Adipocyte (in vitro differentiated cells): ENCODE measurements at places on chromosomes 7 and 10.

- no peak for DNase-seq
These were observed 12.8 kb upstream of the MBL2 start for GRCh38 chr10:52785418-52785817.

- no peak for DNase-seq
These were observed 153.7 kb downstream of the CDK14 start for GRCh38 chr7:90749774-90750173.

GRCh38 chr7:135710417-135711138 is 17.4 kb downstream of the SLC13A4 start:
- no peak for DNase-seq

- peak; percentile 87 for DNase-seq
These were observed 108.7 kb downstream of the DIP2C start for GRCh38 chr10:580778-581177.

GRCh38 chr7:98840722-98841121 is 29.1 kb downstream of the TMEM130 start:
- no peak for DNase-seq

DNA sequence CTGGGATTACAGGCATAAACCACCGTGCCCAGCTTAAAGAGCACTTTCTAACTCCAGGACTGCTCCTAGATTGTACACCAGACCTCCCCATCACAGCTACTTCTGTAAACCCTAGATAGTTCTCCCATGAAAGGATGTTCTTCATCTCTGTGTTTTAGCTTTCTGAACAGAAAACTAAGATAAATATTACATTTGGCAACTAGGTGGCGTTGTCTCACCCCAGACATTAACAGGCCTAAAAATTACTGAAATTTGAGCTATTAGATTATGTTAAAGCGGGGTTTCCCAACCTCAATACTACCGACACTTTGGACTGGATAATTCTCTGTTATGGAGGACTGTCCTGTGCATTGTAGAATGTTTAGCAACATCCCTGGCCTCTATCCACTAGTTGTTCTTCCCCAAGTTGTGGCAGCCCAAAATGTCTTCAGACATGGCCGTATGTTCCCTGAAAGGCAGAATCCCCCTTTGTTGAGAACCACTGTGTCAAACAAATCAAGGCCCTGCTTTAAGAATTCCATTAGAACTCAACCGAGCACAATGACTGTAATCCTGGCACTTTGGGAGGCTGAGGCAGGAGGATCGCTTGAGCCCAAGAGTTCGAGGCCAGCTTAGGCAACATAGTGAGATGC is 19.1 kb downstream of the ATOH7 start:
- DNase-seq: peak; percentile 78

- DNase-seq: no peak
These were observed 92.6 kb downstream of the PTPRE start for GRCh38 chr10:127999297-128000129.

DNA sequence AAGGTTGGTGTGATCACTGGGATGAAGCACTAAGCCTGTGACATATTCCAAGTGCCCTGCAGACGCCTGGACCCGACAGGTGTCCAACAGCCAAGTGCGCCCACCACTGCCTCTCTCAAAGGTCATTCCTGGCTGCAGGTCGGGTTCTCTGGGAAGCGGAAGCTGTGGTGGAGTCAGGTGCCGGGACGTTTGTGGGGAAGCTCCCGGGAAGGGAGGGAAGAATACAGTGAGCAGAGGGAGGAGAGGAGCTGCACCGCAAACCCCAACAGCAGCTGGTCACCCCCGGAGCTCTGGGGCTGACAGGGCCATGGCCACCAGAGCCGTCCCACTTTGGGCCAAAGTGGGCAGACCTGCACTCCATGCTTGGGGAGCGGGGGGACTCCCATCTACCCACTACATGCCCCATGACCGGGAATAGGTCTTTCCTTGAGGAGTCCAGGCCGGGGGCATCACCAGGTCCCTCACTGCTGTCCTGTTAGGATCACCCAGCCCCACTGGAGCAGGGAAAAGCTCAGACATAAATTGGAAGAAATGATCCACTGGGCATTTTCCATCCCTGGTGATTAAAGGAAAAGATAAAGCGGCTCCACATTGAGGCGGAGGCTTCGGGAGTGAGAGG is 84.5 kb upstream of the PPP2R2D start:
- DNase-seq: no peak

GRCh38 chr7:26916336-26916735 is 51.9 kb upstream of the SKAP2 start:
- no peak for DNase-seq

GRCh38 chr10:100970914-100971811 is 1.9 kb downstream of the SEMA4G start:
- no peak for DNase-seq

DNA sequence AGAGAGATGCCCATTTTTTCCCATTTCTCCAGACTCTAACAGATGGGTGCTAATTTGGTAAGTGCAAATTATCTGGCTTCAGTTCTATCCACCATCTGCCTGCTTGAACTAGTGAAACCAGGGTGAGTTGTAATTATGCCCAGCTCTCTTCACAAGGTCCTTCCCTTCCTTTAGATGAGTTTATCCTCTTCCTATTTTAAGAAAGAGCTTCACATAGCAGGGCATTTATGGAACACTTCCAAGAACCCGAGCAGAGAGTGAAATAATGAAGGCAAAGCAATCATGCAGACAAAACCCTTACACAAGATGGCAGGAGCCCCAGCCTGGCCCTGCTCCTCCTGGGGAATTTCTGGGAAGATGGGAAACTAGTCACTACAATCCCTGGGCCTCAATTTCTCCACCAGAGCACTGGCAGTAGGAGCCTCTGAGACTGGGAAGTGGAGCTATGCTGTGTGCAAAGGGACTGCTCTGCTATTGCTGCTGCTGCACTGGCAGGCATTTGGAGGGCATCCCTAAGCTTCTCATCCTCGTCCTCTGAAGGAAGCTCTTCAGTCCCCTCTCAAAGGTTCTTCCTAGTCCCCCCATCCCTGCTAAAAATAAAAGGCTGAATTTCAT is 33.7 kb upstream of the PLXNA4 start:
- no peak for DNase-seq

- no peak for DNase-seq
These were observed 227.8 kb upstream of the INHBA start for GRCh38 chr7:41930538-41931262.

DNA sequence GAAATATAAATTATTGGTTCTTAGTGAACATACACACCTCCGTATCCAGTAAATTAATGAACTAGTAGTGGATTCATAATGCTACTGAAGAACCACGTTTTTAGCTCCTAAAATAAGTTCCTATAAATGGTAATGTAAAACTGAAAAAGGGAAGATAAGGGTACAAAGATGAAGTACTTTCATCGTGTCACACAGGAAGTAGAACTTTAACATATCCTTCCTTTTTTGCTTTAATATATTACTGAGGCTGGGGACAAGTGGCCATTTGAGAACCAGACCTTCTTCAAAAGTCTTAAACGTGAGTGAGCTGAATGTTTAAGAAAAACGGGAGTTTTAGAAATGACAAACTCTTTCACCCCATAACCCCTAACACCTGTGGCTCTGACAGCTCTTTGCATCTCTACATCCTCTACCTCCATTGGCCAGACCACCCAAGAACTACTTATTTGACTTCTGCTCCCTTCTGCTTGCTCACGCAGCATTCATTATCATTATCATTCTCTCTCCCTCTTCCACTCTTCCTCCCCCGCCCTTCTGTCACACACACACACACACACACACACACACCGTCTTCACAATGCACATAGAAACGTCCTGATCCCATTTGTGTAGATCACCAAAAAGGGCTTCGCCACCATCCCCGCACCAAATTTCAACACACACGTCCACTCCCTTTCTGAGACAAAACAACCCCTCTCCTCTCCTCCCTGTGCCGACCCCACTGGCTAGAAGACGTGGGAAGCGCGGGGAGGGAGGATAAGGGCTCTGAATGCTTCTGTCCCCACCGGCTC is 677 bp downstream of the SKAP2 start:
- peak; percentile 51 for DNase-seq

DNA sequence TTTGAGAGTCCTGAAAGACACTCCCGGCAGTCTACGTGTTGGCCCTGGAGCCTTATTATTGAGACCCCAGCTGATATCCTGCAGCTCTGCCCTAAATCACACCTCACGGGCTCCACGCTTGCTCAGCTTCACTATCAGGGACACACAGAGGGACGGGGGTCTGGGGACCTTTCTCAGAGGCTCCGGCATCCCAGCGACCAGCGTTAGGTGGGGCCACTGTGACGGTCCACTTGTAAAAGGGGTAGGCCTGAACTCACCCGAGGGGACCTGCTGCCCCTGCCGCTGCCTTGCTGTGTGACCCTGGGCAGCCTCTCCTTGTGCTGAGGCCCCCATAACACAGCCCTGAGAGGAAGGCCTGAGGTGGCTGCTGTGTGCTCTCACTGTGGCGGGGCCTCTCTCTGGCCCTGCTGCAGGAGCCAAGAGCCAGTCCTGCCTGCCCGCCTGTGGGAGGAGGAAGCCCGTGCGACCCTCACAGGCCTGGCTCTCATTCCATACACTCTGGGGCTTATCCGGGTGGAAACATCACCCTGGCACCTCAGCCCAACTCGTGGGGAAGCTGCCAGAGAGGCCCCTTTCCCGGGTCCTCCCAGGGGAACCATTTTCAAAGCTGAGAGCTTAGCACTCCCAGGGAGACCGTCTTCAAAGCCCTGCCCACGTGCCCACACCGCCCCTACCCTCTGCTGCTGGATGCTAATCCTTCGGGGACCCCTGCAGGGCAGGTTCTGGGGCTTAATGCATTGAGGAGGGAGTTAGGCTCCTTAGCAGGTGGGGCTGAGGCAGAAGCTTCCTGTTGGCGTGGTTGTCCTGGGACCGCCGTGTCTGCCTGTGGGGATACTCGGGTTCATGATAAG is 21.7 kb downstream of the AQP1 start:
- DNase-seq: no peak

- no peak for DNase-seq
These were observed 10.3 kb upstream of the LRRC27 start for GRCh38 chr10:132321726-132322125.

DNA sequence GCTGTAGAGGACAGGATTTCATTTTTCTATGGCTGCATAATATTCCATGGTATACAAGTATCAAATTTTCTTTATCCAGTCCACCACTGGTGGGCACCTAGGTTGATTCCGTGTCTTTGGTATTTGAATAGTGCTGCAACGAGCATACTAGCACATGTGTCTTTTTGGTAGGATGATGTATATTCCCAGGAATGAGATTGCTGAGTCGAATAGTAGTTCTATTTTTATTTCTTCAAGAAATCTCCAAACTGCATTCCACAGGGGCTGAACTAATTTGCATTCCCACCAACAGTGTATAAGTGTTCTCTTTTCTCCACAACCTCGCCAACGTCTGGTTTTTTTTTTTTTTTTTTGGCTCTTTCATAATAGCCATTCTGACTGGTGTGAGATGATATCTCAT is 550.0 kb downstream of the REEP3 start:
- peak; percentile 11 for DNase-seq

GRCh38 chr10:28915989-28916588 is 238.8 kb downstream of the BAMBI start:
- no peak for DNase-seq

DNA sequence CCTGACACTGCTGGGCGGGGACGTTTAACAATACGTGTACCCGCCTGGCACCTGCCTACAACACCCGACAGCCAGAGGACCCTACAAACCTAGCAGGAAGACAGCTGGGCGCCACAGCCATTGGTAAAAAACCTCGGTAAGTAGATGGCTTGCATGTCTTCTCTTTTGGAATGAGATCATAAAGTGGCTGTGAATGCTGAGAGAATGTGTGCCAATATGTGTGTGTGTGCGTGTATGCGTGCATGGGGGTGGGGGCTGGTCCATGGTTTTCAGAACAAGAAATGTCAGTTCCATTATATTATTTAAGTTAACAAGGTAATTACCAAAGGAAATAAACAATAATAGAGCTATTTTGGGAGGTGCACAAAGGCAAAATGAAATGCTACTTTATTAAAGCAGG is 39.2 kb downstream of the PAPOLB start:
- DNase-seq: no peak

- DNase-seq: no peak
These were observed 40.2 kb upstream of the SYPL1 start for GRCh38 chr7:106152313-106152665.

GRCh38 chr10:115762029-115762428 is 511.0 kb downstream of the GFRA1 start:
- DNase-seq: peak; percentile 18

DNA sequence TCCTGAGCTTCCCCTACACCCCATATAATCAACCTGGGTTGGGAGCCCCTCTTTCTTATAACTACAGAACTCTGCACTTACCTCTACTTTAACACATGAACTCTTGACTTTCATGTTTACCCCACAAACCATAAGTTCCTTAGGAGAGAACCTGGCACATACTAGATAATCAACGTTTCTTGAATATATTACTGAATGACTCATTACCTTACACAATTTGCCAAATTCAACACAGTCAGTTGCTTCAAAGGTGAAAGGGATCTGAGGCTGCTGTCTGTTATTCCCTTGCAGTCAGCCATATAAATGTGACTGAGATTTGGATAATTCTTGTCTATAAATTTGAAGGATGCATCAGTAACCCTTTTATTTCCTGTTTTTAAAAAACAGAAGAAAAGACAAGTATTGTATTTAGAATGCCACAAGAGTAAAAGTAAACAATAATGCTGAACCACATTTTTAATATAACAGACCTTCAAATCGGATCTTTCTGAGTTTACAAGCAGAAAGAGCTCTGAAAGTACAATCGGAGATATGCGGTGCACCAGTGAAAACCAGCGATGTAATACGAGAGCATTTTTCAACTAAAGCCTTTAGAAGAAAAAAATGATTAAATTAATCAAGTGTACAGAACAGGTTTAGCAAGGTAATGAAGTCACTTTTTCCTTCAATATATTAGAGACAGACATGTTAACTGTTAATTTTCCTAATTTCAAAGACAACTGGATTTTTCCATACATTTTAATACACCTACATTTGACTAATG is 29.5 kb upstream of the LRRC17 start:
- DNase-seq: peak; percentile 38

GRCh38 chr7:155944901-155945300 is 132.6 kb upstream of the SHH start:
- DNase-seq: no peak

- peak; percentile 16 for DNase-seq
These were observed 1.3 kb upstream of the PRR15 start for GRCh38 chr7:29562307-29562706.

DNA sequence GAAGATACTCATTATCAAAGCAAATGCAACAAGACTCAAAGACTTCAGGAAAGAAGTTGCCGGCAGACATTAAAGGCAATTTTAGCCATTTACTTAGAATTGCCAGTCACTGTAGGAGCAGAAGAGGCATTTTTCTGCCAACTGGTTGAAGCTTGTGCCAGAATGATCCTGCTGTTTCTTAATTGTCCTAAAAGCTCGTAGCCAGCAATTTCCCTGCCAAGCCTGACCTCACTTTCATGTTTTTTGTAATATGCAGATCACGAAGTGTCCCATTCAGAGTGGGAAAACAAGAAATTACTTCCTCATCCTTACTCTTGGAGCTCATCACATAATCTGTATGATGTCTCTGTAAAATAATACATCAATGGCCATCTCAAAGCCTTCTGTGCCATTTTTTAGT is 130.9 kb upstream of the ANKRD1 start:
- DNase-seq: peak; percentile 54

GRCh38 chr10:110457851-110458250 is 39.9 kb upstream of the DUSP5 start:
- DNase-seq: no peak
